Tibial nerve (tissue), 4 donors: ENCODE measurements at places on chromosomes 3 and 15.

GRCh38 chr3:173730391-173730790, 332.8 kb downstream of the NLGN1 start:
- no peak for DNase-seq

- DNase-seq: no peak
Observed at GRCh38 chr3:11481556-11481955, 162.2 kb downstream of the VGLL4 start.

DNA sequence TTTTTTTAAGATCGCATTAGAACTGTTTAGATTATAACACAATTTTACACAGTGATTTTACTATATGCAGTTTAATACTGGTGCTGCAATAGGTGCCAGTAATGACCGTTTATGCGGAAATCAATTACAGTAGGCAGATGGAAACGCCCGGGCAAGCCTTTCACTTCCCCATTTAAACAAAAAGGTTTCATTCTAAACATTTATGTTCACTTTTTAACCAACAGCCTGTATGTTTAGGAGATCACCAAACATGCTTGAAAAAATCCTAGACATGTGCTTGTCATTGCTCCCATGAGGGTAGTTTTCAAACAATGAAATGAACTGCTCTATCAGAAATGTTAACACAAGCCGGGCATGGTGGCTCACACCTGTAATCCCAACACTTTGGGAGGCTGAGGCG, 2.7 kb downstream of the BNIP2 start:
- no peak for DNase-seq

GRCh38 chr3:70179111-70179510, 133.3 kb downstream of the MDFIC2 start:
- DNase-seq: no peak

DNA sequence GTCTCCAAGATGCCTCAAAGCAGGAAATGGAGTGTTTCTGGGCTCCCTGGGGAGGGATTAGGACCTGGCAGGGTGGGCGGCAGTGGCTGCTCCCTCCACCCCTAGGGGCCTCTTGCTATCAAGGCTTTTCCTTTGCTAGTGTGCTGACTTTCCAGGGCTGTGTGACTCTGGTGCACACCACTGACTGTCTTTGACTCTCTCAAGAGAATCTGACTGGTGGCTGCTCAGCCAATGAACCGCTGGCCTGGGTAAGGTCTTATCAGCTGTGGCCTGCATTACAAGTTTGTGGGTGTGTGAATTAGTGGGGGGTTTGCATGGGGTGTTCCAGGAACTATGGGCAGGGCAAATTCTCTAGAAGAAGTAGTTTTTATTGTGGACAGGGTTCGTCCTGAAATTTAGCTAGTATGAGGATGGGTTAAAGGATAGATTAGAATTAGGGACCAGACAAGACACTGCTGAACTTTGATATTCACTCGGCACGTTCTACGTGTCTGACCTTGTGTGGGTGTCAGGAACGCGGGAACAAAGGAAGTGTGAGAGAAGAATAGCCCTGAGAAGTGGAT, 29.5 kb downstream of the SIAH2 start:
- no peak for DNase-seq

DNA sequence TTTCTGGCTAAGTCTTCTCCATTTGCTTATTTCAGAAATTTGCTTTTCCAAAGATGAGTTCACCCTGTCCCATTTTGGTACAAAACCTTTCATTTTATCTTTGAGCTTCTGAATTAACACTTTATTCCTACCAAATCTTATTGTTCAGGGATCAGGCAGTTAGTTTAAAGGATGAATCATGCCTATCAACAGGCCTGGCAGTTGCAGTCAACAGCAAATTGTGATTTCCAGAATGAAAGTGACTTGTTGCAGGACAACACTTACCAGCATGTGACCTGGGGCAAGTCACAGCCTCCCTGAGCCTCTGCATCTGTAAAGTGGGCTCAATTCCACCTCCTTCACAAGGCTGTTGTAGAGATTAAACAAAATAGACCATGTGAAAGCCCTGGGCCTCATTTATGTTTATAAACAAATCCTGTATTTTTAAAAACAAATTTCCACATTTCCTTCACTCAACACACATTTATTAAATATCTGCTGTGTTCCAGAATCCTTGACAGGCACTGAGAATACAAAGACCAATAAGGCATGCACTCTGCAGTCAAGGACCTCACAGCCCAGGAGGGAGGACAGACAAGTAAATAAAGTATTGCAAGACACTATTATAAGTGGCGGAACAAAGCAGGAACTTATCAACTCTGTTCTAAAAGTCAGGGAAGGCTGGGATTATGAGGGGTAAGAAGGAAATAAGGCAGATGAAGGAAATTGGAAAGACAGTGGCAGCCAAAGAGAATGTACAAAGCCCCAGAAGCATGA, 359.1 kb upstream of the IL12A start:
- no peak for DNase-seq

DNA sequence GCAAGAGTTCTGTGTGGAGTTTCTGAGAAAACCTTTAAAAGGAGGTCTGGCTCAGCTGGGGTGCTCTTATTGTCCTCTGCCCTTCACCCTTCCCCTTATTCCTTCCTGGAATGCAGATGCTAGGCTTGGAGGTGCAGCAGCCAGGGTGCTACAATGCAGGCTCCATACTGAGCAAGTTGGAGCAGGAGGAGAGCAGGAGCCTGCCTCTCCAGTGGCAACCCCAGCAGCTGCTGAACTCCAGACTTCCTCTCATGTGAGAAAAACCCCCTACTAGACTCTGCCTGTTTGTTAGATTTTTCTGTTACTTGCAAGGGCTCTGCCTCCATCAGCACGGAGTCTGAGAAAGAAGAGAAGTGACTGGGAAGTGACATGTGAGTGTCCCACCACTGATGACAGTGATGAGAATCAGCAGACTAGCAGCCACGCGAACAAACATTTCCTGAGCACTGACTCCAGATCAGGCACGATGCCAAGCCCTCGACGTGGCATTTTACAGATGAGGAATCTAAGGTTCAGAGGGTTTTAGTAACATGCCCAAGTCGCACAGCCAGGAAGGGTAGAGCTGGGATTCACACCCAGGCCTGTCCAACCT, 16.1 kb upstream of the RARRES1 start:
- peak; percentile 53 for DNase-seq
